ENCODE measurements at places on chromosomes 12 and 14.

- DNase-seq: no peak
Measured at GRCh38 chr12:113674996-113675395, 203.3 kb upstream of the LHX5 start.

DNA sequence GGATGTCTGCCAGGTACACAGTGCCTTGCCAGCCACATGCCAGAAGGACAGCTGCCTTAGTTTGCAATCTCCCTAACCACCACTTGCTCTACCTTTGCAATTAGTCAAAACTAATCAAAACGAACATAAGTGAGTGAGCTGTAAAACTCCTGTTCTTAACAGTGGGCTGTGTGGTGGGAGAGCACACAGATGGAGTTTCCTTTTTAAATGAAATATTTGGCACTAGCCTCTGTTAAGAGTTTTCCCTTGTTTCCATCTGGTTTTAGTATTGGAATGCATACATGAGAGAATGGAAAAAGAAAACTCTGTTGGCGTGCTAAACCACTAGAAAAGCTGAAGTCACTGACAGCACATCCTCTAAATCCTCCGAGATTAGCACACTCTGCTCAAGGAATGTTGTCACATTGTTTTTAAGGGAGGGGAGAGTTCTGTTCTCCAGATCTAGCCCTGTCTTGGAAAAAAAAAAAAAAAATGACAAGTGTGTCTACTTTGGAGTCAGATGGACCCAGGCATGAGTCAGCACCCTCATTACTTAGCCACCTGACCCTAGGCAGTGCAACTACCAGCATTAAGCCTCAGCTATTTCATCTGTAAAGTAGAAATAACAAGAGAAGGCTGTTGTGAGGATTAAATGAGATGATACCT is 83.9 kb downstream of the STXBP6 start:
- DNase-seq: peak; percentile 94

GRCh38 chr14:24514209-24514608 is 6.1 kb upstream of the CMA1 start:
- no peak for DNase-seq

DNA sequence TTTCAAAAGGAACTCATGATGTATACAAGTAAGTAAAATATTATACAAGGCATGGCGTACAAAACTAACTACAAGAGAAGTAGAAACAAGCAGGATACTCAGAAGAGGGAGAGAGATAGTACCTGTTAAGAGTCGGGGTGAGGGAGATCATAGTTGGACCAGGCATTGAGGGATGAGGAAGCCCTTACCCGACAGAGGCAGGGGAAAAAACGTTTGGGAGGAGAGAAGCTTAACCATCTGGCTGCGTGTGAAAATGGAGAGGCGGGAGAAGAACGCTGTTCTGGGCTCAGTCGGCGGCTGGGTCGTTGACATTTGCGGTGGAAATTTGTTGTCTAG is 575 bp upstream of the FMNL3 start:
- DNase-seq: no peak

DNA sequence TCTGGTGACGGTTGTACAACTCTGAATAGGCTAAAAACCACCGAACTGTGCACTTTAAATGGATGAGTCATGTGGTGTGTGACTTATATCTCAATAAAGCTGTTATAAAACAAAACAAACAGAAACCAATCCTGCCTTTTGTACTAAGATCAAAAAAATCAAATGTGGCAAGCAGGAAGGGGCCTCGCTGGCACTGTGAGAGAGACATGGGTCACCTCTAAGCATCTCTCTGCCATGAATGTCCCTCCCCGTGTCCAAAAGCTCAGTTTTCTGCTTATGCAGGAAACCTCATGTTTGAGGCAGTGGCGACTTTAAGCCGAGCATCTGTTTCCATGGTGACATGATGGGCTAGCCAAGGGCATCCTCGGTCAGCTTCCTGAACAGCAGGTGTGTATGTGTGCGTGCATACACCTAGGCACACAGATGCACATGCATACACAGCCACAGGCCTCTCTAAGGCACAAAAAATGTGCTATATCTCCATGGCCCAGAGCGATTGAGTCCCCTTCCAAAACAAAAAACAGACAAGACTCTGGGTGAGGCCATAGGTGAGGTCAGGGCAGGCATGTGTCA is 44.4 kb downstream of the ARL6IP4 start:
- no peak for DNase-seq

DNA sequence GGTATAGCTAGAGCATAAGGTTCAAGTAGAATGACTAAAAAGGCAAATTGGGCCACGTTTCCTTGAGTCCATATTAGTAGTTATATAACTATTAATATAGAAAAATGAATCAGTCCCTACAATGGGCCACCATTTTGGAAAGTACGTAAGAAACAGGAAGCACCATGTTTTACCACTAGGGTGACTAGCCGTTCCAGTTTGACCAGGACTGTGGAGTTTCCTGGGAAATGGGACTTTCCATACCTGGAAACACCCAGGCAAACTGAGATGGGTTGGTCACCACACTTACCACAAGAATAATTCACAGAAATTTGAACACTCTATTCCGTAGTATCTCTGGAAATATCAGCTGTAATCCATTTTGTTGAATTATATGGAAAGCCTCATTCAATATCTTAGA is 2.1 kb upstream of the MAGOHB start:
- no peak for DNase-seq

DNA sequence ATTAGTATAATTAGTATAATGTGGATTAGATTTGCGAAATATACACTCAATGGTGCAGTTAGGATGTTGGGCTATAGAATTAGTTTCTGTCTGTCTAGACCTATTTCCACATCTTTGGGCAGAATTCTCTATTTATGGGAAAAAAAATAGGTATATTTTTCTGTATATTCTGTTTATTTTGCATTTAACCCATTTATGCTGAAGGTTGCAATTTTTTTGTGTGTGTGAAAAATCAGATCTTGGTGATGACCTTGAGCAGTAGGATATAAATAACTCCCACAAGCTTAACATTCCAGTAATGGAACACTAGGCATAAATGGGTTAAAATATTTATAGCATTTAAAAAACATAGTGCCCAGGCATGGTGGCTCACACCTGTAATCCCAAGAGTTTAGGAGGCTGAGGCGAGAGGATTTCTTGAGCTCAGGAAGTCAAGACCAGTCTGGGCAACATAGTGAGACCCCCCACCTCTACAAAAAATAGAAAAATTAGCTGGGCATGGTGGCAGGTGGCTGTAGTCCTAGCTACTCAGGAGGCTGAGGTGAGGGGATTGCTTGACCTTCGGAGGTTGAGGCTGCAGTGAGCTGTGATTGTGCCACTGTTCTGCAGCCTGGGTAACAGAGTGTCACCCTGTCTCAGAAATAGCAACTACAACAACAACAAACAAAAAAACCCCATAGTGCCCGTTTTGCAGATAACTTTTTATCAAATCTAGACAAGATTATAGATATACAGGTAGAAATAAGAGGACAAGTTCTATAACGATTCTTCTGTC is 9.3 kb downstream of the BRMS1L start:
- no peak for DNase-seq

GRCh38 chr14:56487090-56487667 is 92.4 kb upstream of the TMEM260 start:
- peak; percentile 71 for DNase-seq

DNA sequence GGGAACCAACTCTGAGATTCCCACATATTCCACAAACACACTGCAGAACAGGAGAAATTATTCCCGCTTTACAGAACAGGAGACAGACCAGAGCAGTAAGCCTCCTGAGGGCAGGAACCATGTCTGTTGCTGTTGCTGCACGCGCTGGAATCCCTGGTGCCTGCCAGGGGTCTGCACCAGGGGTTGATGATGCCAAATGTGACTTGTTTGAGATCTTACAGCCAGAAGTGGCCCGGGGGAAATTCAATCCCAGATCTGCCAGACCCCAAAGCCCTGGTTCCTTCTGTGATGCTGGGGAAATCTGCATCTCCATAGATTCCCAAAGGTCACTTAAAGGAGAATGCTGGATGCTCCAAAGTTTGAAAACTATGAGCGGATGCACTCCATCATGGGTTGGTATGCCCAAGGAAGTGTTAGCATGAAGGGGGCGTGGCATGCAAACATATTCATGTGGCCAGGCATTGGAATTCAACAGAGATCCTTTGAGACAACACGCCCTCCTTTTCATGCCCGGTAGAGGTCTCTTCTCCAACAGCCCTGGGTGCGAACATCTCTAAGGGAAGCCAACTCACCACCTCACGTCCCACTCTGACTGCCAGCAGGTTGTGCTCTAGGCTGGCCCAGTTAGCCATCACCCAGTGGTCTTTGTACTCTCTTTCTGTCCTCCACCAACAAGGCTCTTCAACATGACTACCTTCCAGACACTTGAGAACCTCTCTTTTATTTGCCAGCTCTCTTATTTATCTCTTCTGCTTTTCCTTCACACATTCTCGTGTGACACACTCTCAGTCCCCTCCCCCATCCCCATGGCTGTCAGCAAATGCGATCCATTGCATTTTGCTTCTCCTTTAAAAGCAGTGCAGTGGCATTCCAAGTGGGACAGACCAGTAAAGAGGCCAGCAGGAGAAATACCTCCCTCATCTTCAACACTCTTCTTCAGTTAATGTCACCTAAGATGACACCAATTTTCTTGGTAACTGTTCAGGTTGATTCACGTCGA is 131.3 kb downstream of the ZFP36L1 start:
- no peak for DNase-seq

DNA sequence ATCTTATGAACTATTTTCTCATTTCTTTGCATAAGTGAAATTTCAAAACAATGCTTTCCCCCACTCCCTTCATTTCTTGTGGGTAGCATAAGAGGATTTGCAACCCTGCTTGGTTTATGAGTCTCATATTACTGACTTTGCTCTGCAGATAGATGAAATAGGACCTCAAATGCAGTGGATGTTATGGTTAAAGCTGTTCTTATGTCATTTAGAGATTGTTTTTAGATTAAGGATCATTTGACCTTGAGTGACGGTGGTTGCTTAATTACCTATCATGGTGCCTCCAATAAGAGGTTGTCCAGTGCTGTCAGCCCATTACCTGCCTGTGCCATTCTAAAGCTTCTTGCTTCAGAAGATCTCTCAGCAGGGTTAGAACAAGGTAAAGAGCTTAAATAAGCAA is 351.4 kb upstream of the ATP2B1 start:
- no peak for DNase-seq

GRCh38 chr14:98350213-98350612 is 921.8 kb downstream of the BCL11B start:
- DNase-seq: no peak

DNA sequence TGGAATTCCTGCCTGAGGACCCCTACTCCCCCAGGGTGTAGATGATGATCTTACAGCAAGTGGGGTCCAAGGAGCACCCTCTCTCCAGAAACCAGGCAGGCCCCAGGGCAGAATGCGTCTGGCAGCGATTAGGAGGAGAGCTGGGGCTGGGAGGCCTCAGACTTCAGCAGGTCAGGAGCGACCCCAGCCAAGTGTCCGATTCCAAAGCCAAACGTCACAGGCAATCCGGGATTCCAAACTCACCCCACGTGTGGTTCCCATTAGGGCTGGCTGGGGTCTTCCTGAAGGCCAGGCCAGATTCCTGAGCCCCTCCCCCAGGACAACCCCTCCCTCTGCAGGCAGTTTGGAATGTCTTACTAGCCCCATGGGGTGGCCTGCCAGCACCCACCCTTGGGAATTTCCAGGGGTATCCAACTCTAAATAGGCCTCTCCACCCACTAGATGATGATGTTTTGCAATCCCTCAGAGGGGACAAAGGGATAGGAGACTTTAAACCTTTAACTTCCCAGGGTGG is 17.3 kb upstream of the FIGNL2 start:
- DNase-seq: no peak

DNA sequence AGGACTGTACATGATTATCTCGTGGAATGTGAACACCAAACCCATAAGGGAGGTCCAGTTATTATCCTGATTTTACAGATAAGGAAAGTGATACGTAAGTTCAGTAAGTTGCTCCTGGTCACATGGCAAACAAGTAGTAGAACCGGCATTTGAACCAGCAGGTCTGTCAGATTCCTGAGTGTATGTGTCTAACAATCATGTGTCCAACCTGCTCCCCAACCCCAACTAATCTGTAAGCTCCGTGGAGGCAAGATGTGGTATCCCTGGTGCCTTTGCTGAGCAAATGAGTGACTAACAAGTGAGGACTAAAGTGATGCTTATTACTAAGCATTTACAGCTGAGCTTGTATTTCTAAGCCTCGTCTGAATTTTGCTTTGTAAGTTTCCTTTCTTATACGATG is 65.9 kb downstream of the PTPN21 start:
- no peak for DNase-seq

DNA sequence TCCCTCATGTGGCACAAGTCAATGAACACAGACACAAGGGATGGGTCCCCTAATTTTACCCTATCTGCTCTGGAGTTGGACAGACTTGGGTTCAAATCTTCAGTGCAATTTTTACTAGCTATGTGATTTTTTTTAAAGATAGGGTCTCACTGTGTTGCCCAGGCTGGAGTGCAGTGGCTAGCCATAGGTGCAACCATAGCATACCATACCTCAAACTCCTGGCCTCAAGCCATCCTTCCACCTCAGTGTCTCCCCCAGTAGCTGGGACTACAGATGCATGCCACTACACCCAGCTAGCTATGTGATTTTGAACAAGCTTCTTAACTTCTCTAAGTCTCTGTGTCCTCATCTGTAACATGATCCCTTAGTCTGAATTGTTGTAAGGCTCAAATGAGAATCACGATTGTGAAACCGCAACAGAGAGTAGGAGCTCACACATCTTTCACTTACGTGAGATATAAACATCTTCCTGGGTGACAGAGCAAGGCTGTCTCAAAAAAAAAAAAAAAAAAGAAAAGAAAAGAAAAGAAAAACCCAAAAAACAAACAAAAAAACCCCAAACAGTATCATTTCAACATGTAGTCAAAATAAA is 4.7 kb downstream of the CALCOCO1 start:
- DNase-seq: no peak
